Activated gamma-delta T cell treated with Interleukin-2 at 50 U/mL for 16 hours (primary cell): ENCODE measurements at places on chromosomes 4 and X.

DNA sequence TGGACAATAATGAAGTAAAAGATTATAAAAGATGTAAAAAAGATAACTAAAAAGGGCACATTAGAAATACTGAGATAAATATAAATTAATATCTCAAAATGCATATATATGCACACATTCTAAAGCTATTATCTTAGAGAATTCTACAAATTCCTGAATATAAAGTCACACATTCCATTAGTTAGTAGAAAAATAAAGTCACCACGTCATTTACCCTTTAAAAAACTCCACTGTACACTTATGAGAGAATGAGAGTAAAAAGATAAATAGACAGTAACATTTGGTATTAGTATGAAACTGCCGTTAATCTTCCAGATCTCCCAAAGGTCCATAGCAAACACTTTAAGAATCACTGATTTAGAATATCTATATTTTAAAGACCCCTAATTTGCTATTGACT lies 67.2 kb upstream of the IL15 start:
- DNase-seq: no peak

GRCh38 chr4:183136855-183137254 lies 37.8 kb downstream of the WWC2 start:
- no peak for DNase-seq

DNA sequence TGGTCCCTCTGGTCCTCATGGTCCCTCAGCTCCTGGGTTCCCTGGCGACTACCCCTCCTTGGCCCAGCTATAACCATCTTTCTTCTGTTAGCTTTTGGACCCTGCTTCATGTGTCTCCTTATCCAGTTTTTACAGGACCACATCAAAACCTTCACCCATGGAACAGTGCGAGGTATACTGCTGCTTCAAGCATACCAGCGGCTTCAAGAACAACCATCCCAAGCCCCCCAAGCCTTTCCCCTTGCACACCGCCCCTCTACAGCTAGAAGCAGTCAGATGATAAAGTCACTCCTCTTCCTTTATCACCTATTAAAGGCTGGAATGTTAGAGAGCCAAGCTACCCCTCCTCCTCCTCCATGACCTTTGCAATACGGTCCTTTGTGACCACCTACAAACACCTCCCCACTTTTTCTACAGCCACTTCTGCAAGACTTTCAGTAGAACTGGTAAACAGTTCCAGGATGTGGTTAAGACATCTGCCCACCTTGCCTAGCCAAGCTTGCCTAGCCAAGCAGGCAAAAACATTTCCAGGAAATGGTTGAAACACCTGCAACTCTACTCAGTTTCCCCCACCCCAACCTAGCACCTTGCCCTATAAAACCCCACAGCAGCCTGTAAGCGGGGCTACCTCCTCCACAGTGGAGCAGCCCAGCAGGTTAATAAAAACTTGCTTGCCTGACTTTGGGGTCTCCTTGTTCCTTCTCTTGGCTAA lies 125.7 kb downstream of the ZC4H2 start:
- DNase-seq: peak; percentile 16

DNA sequence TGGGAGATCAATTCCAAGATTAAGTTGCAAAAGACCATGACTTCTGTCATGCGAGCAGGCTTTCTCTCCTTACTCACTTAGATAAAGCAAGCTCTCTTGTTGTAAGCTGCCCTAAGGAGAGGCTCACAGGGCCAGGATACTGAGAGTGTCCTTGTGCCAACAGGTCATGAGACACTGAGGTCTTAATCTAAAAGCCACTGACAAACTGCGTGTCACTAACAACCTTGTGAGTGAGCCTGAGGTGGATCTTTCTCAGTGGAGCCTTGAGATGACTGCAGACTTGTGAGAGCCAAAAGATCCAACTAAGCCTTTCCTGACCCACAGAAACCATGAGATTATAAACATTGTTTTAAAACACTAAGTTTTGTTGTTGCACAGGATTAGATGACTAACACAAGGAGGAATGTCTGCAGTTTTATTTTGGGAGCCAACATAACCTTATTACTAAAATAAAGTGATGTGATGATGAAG lies 170.5 kb downstream of the SLC39A8 start:
- DNase-seq: no peak

- no peak for DNase-seq
Measured at GRCh38 chrX:30504309-30504708, 73.3 kb downstream of the TASL start.

DNA sequence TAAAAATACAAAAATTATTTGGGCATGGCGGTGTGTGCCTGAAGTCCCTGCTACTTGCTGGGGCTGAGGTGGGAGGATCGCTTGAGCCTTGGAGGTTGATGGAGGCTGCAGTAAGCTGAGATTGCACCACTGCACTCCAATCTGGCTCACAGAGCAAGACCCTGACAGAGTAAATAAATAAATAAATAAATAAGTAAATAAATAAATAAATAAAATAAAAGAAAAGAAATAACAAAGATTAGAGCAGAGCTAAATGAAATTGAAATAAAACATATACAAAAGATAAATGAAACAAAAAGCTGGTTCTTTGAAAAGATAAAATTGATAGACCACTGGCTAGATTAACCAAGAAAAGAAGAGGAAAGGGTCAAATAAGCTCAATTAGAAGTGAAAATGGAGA lies 43.1 kb downstream of the HPGD start:
- no peak for DNase-seq

- DNase-seq: no peak
Measured at GRCh38 chr4:613126-613525, 12.2 kb upstream of the PDE6B start.

GRCh38 chrX:152072236-152072635 lies 66.1 kb downstream of the MAGEA10 start:
- no peak for DNase-seq

DNA sequence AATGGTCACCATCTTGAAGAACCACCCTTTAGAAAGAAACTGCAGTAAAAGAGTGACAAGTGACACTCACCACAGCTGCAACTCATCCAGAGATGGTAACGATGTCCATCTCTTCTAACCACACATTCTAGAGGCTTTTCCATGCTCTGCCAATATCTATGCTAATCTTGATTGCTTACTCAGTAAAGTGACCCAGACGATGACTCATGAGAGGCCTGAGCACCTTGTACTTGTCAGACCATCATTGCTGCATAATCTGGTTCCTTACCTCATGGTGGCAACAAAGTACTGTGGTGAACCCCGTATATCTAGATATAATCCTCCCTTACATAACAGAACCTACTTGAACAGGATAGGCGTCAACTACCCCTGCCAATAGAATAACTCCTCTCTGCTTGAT lies 75.6 kb downstream of the CCNG2 start:
- DNase-seq: no peak

- no peak for DNase-seq
Measured at GRCh38 chr4:23337292-23337691, 552.6 kb downstream of the PPARGC1A start.

- no peak for DNase-seq
Measured at GRCh38 chr4:85500110-85500867, 25.3 kb downstream of the ARHGAP24 start.

GRCh38 chr4:143016171-143016570 lies 168.5 kb upstream of the USP38 start:
- DNase-seq: no peak

GRCh38 chrX:72715546-72715945 lies 1.4 kb upstream of the PHKA1 start:
- DNase-seq: no peak

GRCh38 chr4:7159923-7160322 lies 32.4 kb upstream of the SORCS2 start:
- no peak for DNase-seq

- DNase-seq: no peak
Measured at GRCh38 chr4:176193938-176194337, 1.4 kb downstream of the SPATA4 start.

DNA sequence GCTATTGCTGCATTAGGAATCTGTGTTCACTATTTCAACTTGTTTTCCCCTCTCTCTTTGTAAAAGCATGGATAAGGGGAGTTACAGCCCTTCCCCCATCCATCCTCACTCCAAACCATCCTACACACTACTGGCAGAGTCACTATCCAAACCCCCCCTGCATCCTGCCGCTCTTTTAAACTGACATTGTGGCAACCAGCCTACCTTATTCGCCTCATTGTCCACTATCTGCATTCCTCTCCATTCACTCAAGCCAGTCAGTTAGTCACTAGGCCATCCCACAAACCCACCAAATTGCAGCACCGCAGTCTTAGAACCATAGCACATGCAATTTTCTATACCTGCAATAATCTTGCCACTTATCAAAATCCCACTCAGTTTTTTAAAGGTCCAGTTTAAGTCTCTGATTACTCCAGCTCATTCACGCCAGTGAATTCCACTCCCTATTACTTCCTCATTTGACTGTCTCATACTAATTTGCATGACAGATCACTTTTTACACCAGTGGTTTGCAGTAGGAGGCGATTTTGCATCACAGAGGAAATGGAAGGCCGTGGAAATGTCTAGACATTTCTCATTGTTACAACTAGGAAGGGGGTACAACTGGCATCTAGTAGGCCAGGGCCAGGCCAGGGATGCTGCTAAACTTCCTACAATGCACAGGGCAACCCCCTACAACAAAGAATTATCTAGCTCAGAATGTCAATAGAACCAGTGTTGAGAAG lies 181.8 kb downstream of the HS6ST2 start:
- DNase-seq: no peak

GRCh38 chr4:188532751-188533150 lies 393.5 kb downstream of the TRIML1 start:
- no peak for DNase-seq

DNA sequence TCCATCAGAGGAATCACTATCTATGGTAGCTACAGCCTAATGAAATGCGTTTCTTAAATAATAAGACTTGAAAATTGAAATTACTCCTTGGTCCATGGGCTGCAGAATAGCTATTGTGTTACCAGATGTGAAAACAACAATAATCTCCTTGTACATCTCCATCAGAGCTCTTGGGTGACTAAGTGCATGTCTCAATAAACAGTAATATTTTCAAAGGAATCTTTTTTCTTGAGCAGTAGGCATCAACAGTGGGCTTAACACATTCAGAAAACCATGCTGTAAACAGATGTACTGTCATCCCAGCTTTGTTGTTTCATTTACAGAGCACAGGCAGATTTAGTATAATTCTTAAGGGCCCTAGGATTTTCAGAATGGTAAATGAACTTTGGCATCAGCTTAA lies 67.3 kb downstream of the GLUD2 start:
- DNase-seq: no peak

GRCh38 chr4:98568941-98569663 lies 89.3 kb downstream of the TSPAN5 start:
- DNase-seq: no peak

DNA sequence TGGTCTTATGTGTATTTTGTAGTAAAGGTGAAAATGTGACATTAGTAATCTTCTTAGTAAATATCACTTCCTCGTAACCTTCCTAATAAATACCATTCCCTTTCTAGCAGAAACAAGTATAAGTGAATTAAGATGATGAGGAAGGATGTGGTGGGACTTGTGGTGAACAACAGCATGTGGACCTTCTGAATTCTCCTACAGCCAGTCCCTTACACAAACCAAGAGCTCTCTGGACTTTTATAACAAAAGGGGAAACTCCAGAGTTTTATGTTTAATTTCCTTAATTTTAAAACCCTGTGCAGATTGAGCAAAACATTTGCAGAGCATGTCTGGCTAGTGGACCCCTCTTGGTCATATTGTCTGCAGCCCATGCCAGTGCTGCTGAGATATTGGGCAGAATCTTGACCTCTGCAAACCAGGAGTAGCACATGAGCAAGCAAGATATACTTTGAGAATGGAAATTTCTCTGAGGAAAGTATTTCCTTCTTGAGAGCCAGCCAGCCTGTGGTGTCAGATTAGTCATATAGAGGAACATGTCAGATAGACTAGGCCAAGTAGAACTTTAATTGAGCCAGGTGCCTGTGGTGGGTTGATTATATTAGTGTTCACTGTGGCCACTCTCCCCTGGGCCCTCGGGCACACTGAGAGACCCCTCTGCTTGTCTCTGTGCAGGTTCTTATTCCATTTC lies 328.2 kb downstream of the DKK2 start:
- DNase-seq: no peak

GRCh38 chr4:18698119-18698883 lies 676.7 kb upstream of the LCORL start:
- DNase-seq: no peak

GRCh38 chr4:2595436-2595835 lies 59.0 kb downstream of the FAM193A start:
- no peak for DNase-seq

DNA sequence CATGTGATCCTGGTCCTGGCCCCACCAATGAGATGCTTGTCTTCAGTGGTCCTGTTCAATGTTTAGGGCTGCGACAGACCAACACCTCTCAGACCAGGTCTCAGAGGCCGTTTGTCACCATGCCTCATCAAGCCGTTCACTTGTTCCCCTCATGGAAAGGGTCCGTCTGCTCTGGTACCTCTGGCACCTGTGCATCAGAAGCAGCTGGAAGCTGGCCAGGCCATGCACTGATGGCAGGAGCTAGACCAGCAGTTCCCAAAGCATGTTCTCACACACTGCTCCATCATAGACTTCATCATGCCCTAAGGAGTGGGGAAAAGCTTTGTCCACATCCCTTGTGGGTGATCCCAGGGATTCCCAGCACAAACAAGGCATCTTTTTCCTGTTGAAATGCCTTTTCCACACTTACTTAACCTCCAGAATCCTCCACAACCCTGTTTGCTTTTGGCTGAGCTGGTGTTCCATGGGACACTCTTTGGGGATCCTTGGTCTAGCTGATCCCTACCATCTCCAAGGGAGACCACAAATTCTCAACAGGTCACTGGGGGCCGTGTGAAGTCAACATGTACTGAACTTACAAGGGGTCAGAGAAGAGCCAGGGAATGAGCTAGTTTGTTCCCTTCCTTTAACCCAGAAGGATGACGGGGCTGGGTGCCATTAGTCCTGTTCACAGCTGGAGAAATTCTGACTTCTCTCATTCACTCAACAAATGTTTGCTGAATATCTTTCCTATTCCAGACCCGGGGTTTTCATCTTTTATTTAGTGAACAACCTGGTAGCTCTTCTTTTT lies 21.8 kb downstream of the SH3TC1 start:
- DNase-seq: no peak

DNA sequence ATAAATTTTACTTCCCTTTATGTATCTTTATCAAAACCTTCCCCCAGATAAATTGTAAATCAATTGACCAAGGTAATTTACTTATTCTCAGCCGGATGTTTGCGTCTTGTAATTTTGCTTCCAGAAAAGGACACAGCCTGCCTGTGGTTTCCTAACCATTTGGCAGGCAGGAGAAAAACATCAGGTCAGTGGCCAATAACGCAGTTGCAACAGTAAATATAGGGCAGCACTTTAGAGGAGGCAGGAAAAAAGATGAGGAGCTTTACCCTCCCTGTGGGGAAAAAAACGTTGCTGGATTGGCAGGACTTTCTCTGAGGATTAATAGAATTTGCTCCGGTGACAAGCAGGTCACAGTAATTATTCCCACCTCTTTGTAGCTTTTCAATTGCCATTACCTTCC lies 2618.1 kb downstream of the ARAP2 start:
- DNase-seq: no peak

DNA sequence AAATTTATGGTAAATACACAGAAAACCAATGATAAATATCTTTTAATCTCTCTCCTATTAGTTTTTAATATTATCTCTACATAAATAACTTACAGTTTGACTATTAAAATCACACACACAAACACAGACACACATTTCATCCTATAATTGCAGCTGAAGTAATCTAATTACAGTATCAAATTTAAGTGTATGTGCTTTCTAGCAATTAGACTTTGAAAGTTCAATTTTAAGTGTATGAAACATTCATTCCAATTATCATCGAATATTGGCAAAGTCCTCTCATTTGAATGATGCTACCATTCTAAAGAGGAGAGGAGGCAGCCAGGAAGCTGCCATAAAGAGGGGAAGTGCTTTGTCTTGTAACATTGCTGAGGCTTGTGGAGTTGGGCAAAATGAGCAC lies 221.2 kb upstream of the PABPC4L start:
- no peak for DNase-seq

- no peak for DNase-seq
Measured at GRCh38 chrX:11430271-11430670, 137.1 kb downstream of the AMELX start.
